ENCODE measurements at places on chromosomes 7 and 10. TPM values are rescaled to one million over a fixed set of nuclear protein-coding genes. Genes with fewer than 3 reads are reported as not detected.

DYDC2 gene
- not detected for total RNA-seq

OPN1SW gene
- not detected for total RNA-seq

DENND10 gene
- 23.6 TPM for total RNA-seq

- H3K4me1 ChIP-seq = no peaks in the 10 kb centered on the region
Measured at GRCh38 chr7:143351060-143351459, 11.5 kb downstream of the FAM131B start.

DNA sequence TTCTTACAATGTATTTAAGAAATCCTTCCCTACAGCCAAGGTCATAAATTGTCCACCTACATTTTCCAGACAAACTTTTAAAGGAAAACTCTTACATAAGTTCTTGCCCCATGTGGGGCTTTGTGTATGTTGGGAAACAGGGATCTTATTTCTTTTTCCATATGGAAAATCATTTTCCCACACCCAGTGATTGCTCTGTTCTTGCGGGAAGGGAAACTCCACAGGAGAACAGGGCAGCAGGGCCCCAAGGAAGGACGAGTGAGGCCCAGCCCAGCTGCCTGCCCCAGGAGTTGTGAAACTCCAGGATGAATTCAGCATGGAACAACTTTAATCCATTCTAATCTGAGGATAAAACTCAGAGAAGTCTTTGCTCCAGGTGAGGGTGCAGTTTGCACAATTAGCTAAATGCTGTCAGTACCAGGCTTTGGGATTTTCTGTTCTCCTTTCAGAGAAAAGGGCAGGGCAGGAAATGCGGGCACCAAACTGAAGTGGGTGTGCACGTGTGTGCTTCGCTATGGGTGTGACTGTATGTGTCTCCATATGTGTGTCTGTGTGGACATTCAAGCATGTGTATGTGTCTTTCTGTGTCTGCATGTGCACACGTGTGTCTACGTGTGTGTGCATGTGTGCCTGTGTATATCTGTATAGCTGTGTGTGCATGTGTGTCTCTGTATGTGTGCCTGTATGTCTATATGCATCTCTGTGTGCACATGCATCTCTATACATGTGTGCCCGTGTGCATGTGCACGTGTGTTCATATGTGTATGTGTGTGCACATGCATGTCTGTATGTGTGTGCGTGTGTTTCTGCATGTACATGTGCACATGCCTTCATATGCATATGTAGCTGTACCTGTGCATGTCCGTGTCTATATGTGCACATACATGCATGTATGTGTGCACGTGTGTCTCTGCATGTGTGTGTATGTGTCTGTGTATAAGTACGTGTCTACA, 102.0 kb upstream of the FAM20C start:
- no peak overlapping the region for H3K4me3 ChIP-seq
- no peak for DNase-seq
- peaks cover 38% of the 10 kb centered on the region for H3K4me1 ChIP-seq
- no peaks in the 10 kb centered on the region for H3K36me3 ChIP-seq

DNA sequence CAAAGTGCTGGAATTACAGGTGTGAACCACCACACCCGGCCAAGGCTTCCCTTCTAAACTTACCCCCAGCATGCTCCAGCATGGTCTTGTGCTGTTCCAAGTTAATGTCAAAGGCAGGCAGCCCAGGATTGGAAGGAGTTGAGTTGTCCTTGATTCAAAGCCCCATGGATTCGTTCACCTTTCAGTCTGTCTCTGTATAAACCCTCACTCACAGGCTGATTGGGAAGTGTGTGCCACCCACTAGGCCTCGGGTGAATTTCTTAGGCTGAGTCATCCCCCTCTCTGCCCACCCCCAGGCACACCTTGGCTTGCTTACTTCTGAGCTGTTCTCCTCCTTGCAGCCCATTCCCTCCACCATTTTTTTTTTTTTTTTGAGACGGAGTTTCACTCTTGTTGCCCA, 13.3 kb upstream of the PRDX3 start:
- no peaks in the 10 kb centered on the region for H3K27me3 ChIP-seq
- H3K27ac ChIP-seq = no peak overlapping the region
- no peak for DNase-seq
- H3K4me1 ChIP-seq = no peaks in the 10 kb centered on the region
- H3K4me3 ChIP-seq = no peak overlapping the region
- H3K36me3 ChIP-seq = no peaks in the 10 kb centered on the region

All from thoracic aorta (tissue), 2 donors.